ENCODE measurements at places on chromosomes 5 and 9. TPM values are rescaled to one million over a fixed set of nuclear protein-coding genes. Genes with fewer than 3 reads are reported as not detected.

DNA sequence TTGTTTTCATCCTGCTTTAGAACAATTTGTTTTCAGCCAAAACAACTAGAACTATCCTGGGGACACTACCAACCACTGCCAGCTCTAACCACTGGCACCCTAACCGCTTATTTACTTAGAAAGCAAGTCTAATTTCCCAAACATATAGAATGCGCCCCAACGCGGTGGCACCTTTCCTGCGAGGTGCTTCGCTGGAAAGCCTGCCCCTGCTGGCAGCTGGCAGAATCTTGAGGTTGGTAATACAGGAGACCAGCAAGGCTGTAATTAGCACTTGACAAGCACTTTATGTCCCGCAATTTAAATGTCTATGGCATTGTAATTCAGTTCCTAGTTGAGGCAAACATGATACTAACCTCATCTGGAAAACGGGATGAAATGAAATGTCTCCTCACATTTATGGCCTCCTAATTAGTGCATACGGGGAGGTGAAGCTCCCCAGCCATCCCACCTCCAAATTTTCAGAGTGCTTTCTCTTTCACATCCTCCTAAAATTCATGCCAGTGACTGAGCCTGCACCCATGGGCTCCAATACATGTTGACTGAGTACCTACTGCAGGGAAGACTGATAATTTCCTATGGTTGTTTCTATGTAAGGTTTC, 30.4 kb downstream of the GABBR2 start:
- DNase-seq: no peak

DNA sequence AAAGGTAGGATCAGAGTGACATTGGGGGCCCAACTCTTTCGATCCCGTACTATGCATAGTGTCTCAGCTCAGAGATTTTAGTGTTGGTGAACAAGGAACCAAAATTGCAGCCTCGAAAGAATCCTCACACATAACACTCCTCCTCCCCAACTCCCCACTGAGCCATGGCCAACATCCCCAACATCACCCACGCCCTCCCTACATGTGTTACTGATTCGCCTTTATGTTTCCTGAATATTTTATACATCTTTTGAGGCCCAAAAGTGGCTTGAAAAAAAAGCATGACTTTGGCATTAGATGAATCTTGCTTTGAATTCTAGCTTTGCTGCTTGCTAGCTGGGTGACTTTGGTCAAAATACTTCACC, 45.2 kb downstream of the PLAC8L1 start:
- DNase-seq: no peak

The C5orf58 gene
- total RNA-seq: not detected

GRCh38 chr9:133534346-133535291, at the start of gene ADAMTSL2:
ADAMTSL2 (plus strand) TSS chr9:133534704; CDS start chr9:133536713, 2,009 bp downstream.
- DNase-seq: peak; percentile 89

- no peak for DNase-seq
Observed at GRCh38 chr9:100408546-100409175, 18.3 kb upstream of the MSANTD3 start.

DNA sequence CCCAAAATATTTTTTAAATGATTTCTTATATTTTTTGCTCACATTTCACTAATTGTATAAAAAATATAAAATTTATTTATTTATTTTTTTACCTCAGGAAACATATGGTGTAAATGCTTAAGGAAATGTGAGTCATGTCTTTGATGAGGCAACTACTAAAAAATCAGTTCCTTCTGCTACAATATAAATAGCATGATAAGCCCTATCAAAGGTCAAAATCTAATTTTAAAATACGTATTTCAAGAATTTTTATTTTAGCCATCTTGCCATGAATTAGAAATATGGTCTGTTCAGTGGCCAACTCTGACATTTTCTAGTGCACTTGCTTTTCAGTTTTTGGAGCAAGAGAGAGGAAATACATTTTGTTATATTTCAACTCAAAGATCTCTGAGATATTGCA, 50.5 kb downstream of the PDE4D start:
- no peak for DNase-seq

- DNase-seq: peak; percentile 9
Observed at GRCh38 chr5:178460598-178460997, 129.6 kb downstream of the COL23A1 start.

The ZNF474 gene
- 0.52 TPM for total RNA-seq

- DNase-seq: no peak
Observed at GRCh38 chr5:38878391-38879077, 32.7 kb downstream of the OSMR start.

DNA sequence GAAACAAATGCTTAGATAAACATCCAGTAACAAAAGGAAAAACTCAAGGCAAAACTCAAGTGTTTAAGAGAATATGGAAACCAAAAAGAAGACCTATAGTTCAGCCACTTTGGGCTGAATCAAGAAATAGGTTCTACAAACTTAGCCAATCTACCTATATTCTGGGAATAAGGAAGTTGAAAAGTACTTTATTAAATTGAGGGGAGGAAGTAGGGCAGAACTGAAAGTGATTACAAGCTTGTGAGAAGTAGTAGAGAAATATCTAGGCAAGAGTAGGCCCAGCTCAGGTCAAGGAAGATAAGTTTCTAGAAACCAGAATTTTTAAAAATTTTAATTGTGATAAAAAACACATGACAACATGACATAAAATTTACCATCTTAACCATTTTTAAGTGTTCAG, 384.8 kb upstream of the PCSK5 start:
- no peak for DNase-seq
